CD4-positive, alpha-beta T cell treated with Interleukin-17A for 1 hour (primary cell): ENCODE measurements at places on chromosomes 2 and 18.
A peak's percentile ranks its signal among the peaks of the same experiment; 100 is the strongest.

DNA sequence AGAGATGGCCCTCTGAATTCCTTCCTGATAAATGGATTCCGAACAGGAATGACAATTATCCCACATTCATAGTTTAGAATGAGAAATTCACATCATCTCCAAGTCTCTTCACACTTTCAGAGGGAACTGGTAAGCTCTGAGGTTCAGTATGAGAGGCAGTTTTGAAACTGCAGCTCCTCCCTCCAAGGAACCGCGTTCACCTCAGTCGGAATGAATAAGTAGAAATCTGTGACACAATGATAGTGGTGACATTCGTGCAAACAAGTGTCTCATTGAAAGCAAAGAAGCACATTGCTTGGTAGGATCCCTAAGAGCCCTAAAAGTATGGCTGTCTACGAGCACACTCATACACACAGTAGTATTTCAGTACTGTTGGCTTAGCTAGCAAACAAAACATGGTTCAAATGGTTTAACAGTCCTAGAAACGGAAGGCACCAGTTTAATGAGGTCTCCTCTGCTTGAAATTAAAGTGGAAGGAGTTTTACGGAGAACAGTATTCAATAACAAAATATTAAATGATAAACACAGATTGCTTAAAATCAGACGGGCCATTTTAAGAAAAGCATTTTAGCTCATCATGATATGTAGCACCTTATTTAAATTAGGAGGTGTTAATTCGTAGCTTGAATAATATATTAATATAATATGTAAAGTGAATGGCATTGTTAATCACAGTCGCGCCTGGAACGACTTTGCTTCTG, 225.0 kb downstream of the ARHGAP15 start:
- DNase-seq: no peak

- DNase-seq: no peak
Observed at GRCh38 chr2:64876137-64876647, 113.0 kb upstream of the SLC1A4 start.

GRCh38 chr18:23462876-23463275, 9.8 kb downstream of the RIOK3 start:
- DNase-seq: no peak

DNA sequence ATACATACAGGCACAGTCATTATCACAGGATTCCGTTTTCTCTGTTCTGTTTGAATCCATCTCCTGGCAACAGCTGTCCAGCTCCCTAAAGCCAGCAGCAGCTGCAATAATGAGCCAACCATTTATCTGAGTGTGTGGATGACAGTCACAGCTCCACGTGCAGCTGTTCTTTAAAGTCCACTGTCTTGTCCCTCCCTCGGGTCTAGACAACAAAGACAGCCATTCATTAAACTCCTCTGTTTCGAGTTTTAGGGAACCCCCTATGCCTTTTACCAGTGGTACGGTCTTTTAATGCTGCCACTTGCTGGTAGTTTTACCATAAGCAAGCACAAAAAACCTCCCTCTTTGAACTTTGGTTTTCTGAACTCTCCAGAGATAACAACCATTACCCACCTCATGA, 16.0 kb upstream of the MSGN1 start:
- DNase-seq: no peak

DNA sequence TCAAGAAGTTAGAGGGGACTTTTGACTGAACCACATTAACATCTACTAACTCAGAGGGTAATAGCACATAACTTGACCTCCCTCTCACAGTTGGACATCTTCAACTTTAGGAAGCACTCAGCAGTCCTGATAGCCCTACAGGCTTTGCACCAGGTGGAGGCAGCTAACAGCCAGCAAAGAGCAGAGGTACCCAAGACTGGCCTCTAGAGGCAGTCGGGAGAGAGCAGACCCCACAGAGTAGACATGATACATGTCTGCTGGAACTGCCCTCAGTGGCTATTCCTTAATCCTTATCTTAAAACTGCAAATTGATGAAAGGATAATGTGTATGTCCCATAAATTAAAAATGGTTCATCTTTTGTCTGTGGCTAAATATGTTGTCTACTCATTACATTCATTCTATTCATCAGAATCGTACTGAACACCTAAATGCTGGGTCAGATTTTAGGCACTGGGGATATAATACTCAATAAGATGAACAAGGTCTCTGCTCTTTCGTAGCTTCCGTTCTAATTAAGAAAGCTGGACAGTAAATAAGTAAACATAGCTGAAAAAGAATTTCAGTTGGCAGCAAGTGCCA, 49.8 kb downstream of the CAB39 start:
- DNase-seq: peak; percentile 34

DNA sequence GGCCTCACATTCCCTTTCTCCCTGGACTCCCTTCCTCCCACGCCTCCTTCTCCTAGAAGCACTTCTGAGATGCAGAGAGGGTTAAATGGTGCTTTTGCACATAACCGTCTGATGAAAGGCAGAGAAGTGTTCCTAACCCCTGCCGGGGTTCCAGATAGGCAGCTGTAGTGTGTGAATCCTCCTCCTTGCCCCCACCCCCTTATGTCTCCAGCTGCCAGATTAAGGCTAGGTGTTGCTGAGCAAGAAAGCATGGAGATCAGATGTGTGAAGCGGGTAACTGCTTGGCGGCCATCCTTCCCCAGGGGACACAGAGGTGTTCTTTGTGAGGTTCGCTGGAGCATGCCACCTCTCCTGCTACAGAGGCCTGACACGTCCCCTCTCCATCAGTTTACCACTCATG, 88.3 kb downstream of the NRP2 start:
- no peak for DNase-seq

DNA sequence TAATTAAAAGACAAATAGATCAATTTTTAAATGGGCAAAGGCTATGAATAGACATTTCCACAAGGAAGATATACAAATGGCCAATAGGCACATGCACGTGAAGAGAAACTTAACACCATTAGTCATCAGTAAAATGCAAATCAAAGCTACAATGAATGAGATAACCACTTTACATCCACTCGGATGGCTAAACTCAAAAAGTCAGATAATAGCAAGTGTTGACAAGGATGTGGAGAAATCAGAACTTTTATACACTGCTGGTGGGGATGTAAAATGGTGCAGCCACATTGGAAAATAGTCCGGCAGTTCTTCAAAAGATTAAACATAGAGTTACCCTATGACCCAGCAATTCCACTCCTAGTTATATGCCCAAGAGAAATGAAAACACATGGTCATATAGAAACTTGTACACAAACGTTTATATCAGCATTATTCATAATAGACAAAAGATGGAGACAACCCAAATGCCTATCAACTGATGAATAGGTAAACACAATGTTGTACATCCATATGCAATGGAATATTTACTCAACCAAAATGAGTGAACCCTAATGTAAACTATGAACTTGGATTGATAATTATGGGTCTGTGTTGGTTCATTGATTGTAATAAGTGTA, 51.1 kb downstream of the SMAD7 start:
- no peak for DNase-seq

DNA sequence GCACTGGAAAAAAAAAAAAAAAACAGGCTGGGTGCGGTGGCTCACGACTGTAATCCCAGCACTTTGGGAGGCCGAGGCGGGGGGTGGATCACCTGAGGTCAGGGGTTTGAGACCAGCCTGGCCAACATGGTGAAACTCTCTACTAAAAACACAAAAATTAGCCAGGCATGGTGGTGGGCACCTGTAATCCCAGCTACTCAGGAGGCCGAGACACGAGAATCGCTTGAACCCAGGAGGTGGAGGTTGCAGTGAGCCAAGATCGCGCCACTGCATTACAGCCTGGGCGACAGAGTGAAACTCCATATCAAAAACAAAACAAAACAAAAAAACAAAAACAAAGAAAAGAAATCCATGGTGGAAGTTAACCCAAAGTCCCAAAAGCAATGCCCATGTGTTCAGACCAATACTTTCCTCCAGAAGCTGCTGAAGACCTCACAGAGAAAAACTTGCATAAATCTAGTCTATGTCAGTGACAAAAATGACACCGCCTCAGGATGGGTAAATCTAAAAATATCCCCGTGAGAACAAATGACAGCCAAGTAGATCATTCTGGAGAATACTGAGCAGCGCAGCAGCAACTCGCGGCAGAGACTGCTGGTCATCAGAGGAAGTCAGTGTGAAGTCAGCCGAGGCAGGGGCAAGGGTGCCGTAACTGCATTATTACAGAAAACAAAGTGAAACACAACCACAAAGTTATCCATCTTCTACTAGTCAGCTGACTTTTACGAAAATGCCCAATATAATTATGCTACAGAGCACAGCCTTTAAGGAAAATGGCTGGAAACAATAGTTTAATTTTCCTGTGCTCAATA, 41.0 kb downstream of the LPIN2 start:
- peak; percentile 89 for DNase-seq

GRCh38 chr2:158242280-158242679, 140.6 kb downstream of the UPP2 start:
- no peak for DNase-seq

DNA sequence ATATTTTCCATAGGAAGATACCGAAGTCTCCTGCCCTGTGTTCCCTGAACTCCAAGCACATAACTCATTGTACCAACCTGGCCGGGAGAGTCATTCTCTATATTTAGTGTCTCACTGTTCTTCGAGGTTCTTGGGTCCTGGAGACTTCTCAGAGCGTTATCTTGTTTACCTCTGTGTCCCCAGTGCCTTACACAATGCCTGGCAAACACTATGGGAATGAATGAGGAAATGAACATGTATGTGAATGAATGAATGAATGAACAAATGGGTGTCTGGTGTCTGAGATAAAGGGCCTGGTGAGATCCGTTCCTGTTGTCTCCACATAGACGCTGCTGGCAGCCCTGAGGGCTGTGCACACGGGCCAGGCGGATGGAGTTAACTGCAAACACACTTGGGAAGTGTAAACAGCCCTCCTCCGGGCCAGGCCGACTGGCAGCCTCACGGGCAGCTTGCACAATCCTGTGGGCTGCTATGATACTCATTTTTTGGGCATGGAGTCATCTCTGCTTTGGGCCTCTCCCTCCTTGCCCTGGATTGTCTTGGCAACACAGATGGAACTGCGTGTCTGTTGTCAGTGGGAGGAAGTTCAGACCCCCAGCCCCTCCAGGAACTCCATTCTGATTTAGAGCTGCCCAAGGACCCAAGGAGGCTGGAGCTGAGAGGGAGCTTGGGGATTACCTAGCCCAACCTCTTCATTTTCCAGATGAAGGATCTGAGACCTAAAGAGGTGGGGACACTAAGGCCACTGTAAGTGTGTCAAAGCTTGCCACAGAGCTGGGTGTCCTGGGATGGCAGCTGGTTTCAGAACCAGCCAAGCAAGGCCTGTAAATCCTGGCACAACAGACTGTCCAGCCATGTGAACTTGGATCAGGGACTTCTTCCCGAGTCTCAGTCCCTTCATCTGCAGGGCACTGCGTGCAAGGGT, 124.4 kb downstream of the INHBB start:
- DNase-seq: no peak

- DNase-seq: no peak
Observed at GRCh38 chr18:40250236-40250635, 1704.8 kb upstream of the PIK3C3 start.

- DNase-seq: no peak
Observed at GRCh38 chr18:62991959-62992358, 276.6 kb downstream of the PHLPP1 start.

- peak; percentile 84 for DNase-seq
Observed at GRCh38 chr2:157468931-157469708, 25.2 kb upstream of the CYTIP start.

GRCh38 chr2:2014251-2014771, 270.0 kb upstream of the PXDN start:
- DNase-seq: no peak

GRCh38 chr2:142180820-142181533, 50.2 kb upstream of the LRP1B start:
- DNase-seq: no peak

GRCh38 chr18:11963991-11964484, 17.3 kb upstream of the IMPA2 start:
- no peak for DNase-seq

- no peak for DNase-seq
Observed at GRCh38 chr2:88871336-88871735, 179.9 kb downstream of the RPIA start.

DNA sequence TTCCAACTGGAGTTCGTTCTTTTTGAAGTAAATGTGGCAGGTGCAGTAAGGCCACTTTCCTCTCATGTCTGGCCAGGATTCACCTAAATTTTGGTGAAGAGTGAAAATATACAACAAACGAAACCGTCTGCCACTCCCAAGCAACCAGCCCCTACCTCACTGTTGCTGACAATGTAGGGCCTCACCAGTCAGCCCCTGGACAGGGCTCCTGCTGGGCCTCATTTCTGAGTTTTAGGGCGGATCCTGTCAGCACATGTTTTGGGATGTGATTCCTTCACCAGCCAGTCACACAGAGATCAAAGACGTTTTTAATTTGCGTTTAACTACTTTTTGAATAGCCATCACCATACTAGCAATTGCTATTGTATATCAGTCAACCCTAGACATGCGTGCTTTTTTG, 185.0 kb downstream of the WDR7 start:
- no peak for DNase-seq

- DNase-seq: no peak
Observed at GRCh38 chr2:63981702-63982103, 37.5 kb downstream of the VPS54 start.

DNA sequence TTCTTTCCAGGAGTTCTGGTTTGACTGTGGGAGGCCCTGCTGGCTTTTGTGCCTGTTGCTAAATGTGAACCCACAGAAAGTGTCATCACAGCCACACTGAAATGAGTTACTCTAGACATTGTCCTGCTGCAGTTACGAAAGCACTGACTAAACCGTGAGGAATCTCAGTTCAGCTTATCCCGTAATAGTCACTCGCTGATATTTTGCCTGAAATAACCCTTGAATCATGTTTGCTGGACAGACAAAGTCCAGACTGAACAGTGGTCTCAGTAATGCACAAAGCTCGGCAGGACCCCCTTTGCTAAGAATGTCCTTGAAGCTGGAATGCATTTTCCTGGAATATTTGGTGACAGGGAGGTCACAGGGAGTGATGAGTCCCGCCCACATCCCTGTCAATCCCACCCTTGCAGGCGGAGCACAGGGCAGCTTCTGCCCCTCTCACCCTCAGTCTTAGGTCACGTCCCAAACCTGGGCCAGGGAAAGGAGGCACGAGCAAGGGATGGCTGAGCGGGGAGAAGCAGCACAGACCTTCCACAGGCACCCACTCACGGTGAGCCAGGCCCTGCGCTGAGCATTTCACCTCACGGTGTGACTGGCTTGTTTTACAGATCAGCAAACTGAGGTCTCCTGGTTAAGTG, 53.4 kb downstream of the ADI1 start:
- no peak for DNase-seq

GRCh38 chr18:79622004-79622403, 57.6 kb upstream of the CTDP1 start:
- no peak for DNase-seq

DNA sequence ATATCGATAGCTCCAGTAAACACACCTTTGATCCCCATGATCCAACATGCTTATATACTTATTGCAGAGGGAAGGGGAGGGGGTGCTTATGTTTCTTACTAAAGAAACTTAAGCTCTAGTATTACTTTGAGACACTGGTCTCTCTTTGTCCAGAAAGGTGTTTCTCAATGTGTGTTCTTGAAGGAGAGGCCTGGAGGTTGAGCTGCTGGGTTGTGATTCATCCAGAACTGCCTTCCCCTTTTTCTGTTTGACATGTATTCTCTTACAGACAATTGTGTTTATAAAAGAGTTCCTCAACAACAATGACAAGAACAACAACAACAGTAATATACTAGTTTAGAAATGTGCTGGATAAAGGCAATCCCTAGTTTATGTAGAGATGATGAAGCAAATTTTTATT, 516.0 kb upstream of the FAM98A start:
- DNase-seq: no peak
